Fibroblast of skin of abdomen (primary cell): ENCODE measurements at places on chromosomes 5 and 9.

GRCh38 chr5:97478483-97478882 is 295.4 kb upstream of the RIOK2 start:
- DNase-seq = no peak

DNA sequence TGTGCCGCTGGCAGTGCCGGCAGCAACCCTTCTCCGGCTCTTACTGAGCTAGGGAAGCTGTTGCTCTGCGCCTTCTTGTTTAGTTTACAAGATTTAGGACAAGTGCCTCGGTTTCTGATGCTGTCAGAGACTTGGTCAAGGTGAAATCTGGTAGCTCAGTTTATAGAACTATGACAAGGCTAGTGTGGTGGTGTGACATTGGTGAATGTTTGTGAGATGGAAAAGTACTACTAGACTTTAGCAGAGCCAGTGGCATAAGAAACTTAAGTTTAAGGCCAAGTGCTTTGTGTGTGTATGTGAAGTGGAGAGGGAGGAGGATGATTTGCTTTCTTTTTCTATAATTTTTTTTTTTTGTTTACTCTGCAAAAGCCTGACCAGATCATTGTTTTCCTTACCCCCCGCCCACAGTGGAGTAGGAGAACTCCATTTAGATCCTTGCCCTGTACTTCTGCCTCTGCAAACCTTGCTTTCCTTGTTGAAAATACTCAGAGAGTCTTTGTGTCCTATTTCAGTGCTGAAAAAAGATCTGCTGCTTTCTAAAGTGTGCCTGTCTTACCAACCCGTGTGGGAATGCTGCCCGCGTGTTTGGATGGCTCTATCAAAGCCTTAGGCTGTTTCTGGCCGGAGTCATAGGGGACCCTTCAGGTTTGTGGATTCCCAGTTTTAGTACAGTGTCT is 75.9 kb downstream of the TRIO start:
- no peak for DNase-seq

DNA sequence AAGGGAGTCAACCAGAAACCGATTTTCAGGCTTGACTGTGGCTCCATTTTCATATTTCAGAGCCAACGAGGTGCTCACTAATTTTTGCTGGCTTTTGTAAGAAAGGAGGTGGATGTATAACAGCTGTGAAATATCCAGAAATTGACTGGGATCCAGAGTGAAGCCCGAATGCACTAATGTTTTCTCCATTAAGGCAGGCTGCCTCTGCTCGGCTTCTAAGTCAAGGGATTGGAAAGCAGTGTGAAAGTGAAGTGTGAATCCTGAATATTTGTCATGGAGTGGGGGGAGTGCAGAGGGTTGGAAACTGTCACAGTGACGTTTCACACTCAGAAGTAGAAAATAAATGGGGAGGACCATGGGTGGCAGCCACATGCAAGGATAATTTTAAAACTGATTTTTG is 237.4 kb downstream of the GOLPH3 start:
- DNase-seq = no peak

- no peak for DNase-seq
These were observed 15.6 kb upstream of the CARD19 start for GRCh38 chr9:93080406-93080805.

- DNase-seq = no peak
These were observed 227.4 kb downstream of the FBXL7 start for GRCh38 chr5:15727375-15727774.

GRCh38 chr5:138946831-138947560 is 71.9 kb upstream of the LRRTM2 start:
- no peak for DNase-seq

- no peak for DNase-seq
These were observed 455.7 kb upstream of the NUDT12 start for GRCh38 chr5:104018299-104018698.

DNA sequence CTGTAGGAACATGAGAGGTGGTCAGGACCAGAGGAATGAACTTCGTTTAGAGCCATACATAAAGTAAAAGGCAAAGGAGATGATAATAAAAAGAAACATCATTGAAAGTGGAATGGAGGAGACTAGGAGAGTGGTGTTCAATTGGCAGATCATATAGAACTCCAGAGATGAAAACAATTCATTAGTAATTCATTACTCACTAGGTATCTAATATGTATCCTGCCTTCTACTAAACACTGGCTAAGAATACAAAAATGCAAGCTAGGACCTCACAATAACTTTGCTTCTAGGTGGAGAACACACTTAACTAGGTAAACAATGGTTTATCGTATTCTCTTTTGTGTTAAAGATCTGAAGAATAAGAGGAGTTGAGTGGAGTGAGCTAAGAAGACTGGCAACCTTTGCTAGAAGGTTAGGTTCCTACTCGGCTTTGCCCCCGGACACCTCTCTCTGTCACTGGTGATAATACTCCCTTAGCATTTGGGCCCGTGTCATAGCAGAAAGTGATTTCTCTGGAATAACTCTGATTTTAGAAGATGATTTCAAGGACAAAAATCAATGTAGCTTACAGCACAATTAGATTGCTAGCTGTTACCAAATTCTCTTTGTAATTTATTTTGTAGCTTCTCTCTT is 88.6 kb upstream of the IFNE start:
- no peak for DNase-seq

DNA sequence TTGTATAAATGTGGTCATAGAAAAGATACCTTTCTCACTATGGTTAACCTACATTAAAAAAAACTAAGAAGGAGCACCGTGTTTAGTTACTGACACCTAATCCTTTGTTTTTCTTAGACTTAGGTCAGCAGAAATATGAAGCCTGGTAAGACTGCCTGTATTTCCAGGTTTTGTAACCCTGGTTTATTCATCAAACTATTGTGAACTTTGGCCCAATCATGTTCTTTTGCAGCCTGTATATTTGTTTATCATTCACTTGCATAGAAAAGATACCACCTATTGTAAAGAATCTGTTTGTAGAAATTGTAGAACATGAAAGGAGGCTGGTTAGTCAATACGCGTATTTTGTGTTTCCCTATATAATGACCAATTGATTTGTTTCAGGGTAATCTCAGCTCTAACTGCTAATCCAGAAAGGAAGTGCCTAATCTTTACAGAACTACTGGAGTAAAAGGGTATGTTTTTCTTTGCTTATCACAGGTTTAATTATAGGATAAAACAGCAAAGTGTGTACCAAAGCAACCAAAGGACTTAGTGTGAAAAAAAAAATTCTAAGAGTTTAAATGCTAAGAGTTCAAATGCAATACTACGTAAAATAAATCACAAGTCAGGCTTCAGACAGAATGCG is 103.6 kb downstream of the LURAP1L start:
- DNase-seq = no peak

DNA sequence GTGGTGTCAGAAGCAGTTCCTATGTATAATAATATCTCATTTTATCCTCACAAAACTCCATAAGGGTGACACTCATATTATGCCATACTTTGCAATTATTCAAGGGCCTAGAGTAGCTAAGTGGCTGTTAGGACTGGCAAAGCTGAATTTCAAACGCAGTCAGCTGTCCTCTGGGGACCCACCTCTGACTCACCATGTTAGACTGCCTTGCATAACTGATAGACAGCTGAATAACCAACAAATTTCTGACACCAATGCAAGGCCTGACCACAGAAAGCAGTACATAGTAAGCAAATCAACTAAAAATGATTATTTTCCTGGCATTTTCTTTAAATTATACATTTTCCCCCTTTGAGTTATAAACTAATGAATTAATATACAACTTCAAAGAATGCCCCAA is 251.6 kb upstream of the PTGER4 start:
- DNase-seq = peak; percentile 65

- DNase-seq = no peak
These were observed 204.8 kb upstream of the RASEF start for GRCh38 chr9:83267741-83268140.

DNA sequence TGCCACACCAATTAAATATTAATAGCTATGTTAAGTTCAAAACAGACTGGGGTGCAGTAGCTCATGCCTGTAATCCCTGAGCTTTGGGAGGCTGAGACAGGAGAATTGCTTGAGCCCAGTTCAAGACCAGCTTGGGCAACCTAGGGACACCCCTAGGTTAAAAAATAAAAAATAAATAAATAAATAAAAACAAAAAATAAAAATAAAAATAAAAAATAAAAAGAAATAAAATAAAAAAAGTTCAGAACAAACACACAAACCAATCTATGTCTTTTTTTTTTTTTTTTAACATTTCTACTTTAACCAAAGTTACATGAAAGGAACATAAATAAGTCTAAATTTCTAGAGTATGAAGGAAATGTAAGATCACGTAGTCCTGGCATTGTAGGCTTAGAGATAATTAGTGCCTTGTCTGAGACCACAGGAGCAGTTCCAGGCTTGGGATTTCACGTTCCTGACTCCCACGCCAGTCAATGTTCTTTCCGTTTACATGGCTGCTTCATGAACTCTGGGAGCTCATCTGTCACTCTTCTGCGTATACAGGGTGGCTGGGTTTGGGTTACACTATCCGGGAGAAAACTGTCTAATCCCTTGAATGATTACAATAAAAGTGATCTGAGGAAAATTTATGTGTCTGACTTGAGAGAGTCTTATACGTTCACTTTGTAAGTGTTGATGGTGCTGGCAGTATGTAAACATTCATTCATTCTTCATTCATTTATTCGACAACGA is 85.2 kb downstream of the KIAA1958 start:
- no peak for DNase-seq

- DNase-seq = no peak
These were observed 34.4 kb upstream of the EGFL7 start for GRCh38 chr9:136628268-136628667.

GRCh38 chr9:128374221-128374675 is 3.1 kb downstream of the URM1 start:
- DNase-seq = no peak

DNA sequence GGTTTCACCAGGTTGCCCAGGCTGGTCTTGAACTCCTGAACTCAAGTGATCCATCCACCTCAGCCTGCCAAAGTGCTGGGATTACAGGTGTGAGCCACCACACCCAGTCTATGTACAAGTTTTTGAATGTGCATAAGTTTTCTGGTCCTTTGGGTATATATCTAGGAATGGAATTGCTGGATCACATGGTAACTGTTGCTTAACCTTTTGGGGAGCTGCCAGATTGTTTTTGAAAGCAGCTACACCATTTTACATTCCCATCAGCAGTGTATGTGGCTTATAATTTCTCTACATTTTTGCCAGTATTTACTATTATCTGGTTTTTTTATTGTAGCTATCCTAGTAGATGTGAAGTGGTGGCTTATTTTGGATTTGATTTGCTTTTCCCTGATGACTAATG is 8.9 kb upstream of the LNPEP start:
- peak; percentile 24 for DNase-seq

- no peak for DNase-seq
These were observed 41.0 kb downstream of the DDX31 start for GRCh38 chr9:132628746-132629145.

- DNase-seq = peak; percentile 15
These were observed 559.5 kb upstream of the SGCD start for GRCh38 chr5:155767470-155767869.

GRCh38 chr5:97525780-97526179 is 342.7 kb upstream of the RIOK2 start:
- no peak for DNase-seq
